Caudate nucleus (tissue), 63 donors: ENCODE measurements at places on chromosomes 1 and 21.

GRCh38 chr1:100786870-100787269 is 67.3 kb downstream of the VCAM1 start:
- DNase-seq, result no peak

DNA sequence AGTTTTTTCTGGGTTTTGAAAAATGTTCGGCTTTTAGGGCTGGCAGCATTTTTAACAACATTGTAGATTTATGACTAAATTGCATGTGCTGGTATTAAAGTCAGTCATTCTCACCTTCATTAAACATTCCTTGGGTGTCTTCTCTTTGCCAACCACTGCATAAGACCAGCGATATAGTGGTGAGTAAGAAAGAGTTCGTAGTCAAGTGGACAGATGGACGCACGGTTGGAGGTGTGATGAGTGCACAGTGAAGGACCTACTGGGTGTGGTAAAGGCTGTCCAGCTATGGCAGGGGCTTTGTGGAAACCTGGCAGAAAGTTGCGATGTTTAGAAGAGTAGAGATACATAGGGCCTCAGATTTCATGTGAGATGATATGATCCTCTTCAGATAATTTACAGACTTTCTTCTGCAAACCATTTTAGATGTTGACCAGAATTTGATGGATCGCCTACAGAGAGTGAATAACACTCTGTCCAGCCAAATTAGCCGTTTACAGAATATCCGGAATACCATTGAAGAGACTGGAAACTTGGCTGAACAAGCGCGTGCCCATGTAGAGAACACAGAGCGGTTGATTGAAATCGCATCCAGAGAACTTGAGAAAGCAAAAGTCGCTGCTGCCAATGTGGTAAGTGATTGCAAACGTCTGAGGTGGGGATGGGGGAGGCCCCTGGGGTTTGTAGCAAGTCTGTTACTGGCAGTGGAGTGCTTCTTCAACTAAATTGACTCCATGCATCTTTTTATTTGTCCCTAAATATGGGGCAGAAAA is 56.0 kb upstream of the LAMC2 start:
- no peak for DNase-seq

DNA sequence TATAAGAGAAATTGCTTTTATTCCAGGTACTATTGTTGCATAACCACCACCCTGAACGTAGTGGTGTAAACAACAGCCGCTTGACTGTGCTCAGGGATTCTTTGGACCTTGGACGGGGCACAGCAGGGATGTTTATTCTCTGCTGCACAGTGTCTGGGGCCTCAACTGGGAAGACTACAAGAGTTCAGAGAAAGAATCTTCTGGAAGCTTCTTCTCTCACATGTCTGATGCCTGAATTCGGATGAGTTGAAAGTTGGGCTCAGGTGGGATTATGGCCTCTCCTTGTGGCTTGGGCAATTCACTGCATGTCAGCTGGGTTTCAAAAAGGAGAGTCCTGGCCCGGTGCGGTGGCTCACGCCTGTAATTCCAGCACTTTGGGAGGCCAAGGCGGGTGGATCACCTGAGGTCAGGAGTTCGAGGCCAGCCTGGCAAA is 19.0 kb upstream of the SSBP3 start:
- no peak for DNase-seq

- DNase-seq, result no peak
Measured at GRCh38 chr1:145879775-145880174, 5.9 kb downstream of the ANKRD35 start.

- no peak for DNase-seq
Measured at GRCh38 chr1:236844499-236845271, 49.6 kb downstream of the MTR start.

DNA sequence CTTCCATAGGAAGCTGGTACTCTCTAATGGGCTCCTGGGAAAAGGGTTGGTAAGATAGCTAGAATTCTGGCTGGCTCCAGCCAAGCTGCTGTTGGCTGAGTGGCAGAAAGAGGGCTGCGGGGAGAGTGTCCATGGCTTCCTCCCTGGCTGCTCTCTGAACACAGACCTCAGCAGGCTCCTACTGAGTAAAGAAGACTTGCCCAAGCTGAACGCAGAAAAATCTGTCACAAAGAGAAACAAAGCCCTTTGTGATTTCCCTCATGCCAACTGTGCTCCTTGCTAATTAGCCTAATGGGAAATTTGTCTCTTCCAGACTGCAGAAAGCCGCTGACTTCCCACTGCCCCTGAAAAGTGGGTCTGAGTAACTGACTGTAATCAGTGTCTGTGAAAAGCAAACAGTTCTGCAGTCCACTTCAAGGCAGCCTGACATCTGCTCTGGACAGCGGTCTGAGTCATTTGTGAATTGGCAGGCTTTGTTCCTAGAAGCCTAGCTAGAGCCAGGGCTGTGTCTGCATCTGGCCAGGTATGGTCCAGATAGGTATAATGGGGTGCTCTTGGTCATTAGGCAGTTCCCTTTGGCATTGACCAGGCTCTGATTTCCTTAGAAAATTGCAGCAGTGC is 282.8 kb downstream of the ZNF648 start:
- no peak for DNase-seq

DNA sequence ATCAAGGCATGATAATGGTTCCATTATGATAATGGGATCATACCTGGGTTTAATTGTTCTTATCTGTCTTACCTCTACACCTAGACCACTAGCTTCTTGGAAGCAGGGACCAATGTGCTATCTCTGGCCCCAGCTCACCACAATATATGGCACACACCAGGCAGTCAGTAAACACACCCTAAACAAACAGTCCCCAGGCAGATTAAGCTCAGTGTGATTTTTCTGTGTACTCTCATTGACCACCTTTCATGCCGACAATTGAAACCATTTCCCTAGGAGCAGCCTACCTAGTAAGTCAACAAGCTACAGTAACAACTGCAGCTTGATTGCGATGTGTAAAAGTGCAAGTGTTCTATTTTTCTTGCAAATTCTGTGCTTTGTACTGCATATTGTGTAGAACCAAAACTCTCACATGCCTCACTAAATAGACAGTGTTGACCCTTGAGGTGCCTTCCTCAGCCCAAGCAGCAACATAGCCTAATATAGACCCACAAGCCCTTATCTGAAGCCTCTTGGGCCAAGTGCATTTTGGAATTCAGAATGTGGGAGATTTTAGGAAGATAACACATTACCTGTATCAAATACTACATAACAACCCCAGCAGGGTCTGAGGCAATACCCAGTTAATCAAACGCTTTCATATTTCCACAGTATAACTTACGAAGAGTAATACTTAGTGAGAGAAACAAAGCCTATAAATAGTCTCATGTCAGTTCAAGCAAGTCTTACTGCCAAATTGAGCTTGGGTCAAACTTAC is 32.0 kb downstream of the INPP5B start:
- DNase-seq, result no peak

GRCh38 chr1:243977094-243977493 is 74.0 kb upstream of the ZBTB18 start:
- no peak for DNase-seq

DNA sequence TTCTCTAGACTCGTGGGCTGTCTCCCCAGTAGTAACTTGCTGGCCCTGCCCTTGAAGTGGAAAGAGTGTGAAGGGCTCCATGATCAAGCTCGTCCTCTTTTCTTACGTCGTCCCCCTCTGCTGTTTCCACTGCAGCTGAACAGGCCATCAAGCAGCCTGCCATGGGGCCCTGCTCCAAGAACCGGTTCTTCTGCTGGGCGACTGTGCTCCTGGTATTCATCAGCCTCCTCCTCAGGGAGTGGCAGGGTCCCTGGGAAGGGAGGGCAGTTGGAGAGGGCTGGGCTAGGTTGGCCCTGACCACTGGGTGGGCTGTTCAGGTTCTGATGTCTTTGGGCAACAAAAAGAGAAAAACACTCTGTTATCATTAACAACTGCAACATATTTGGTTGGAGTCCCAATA is 151.5 kb downstream of the FCRL5 start:
- DNase-seq, result no peak

GRCh38 chr1:37888022-37888700 is 28.8 kb upstream of the MTF1 start:
- DNase-seq, result no peak

GRCh38 chr1:24865587-24865986 is 64.5 kb downstream of the RUNX3 start:
- no peak for DNase-seq

DNA sequence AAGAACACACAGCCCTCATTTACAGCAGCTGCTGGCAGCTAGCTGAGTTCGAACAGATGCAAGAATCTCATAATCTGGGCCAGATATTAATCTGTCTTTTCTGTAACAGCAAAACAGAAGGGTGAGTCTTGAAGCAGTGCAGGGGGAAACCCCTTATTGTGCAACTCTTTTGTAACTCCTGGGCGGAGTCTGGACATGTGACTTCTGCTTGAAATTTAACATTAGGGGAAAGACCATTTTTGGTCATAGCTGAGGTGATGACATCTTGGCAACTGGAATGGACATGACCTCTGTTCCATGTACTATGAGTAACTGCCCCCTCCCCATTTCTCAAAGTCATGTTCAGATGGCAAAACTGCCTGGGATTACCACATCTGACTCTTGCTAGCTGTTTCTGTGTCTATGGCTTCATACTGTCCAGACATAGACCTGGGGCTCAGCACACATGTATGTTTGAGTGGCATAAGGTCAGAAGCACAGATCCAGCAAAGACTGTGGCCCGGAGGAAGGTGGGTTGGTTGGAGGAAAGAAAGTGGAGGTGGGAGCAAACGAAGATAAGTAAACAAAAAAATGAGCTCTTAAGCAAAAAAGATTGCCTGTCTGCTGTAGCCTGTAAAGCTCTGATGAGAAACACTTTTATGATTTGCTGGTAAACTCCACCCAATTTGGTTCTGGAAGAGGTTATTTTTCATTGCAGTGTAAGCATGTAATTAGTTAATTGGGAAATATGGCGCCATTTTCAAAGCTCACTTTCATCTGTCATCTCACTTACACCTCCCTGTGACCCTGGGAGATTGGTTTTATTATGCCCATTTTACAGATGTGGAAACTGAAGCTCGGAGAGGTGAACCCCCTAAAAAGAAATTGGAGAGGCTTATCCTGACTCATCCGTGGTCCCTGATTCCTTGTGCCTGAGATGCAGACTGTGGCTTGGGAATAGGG is 26.1 kb downstream of the ETS2 start:
- DNase-seq, result no peak

DNA sequence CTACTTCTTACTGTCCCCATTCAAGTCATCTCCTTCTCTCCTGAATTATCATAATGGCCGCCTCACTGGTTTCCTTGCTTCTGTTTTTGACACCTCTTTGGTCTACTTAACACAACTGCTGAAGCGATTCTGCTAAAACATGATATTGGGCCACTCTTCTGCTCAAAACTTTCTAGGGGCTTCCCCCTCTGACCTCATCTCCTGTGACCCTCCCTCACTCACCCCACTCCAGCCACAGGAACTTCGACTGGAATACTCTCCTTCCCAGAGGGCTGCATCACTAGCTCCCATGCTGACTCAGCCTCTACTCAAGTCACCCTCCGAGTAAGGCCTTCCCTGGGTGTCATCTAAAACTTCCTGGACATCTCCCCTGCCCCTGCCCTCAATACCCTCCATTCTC is 35.7 kb downstream of the NRIP1 start:
- no peak for DNase-seq

DNA sequence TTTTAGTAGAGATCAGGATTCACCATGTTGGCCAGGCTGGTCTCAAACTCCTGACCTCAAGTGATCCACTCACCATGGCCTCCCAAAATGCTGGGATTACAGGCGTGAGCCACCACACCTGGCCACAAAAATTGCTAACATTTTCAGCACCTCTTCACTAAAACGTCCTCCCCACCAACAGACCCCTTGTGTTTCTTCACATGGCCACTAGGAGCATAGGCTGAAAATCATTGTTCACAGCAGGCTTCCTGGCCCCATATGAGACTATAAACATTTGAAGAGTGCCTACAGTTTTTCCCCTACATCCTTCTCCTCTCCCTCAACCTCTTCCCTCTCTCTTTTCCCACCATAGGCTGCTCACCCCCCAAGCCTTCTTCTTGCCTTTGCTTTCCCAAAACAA is 28.0 kb upstream of the SFPQ start:
- no peak for DNase-seq

DNA sequence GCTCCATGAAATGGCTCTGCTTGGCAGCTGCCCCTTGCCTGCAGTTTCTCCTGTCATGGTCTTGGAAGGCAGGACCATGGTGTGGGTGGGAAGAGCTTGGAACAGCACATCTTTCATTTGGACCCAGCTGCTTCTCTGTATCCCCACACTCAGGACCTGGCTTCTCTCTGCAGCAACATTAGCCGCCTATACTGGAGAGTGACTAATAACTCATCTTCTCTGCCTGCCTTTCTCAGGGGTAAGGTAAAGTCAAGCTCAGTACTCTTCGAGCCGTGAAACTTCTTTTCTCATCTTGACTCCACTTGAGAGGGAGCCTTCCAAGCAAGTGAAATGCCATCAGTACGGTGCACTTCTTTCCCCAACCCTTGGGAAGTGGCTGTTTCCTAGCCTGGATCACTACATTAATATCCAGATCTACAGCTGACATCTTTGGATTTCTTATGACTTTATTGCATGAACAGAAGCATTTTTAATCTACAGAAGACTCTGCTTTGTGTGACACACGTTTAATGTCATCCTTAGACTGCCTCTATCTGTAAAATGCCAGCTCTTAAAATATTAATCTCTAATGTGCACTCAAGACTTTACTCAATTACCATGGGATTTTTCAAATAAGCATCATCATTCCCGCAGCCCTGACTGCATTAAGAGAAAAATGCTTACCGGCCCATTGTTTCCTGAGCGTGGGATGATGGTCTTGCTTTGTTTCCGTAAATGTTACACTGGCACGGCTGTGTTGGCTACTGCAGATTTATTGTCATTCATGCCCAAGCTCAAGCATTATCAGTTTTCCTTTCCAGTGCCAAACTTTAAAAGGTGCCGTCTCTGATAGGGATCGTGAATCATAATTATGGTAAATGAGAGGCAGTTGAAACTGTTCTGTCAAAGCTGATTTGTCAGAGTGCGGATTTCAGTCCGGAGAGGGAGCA is 242.9 kb downstream of the HHAT start:
- DNase-seq, result no peak

GRCh38 chr1:78607944-78608343 is 12.3 kb upstream of the IFI44L start:
- DNase-seq, result no peak

- no peak for DNase-seq
Measured at GRCh38 chr21:42026082-42026435, 15.9 kb upstream of the ZBTB21 start.

DNA sequence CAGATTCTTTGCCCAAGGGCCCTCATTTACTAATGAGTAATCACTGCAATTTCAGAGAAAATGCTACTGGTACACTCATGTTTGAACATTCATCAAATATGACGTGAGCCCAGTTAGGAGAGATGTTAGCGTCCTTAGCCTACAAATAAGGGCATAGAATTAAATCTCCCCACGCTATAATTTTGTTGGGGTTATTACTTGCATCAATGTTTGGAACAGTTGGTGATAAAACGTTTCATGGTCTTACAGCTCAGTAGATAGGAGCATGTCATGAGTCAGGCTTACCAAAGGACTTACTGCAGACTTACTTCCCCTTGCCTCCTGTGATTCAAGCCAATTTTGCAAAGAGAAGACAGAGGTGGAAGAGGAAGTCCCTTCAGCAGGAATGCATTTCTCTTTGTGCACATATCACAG is 304.0 kb downstream of the KIF26B start:
- no peak for DNase-seq
